Fibroblast of skin of scalp (primary cell): ENCODE measurements at places on chromosomes 1 and 21.
A peak's percentile ranks its signal among the peaks of the same experiment; 100 is the strongest.

DNA sequence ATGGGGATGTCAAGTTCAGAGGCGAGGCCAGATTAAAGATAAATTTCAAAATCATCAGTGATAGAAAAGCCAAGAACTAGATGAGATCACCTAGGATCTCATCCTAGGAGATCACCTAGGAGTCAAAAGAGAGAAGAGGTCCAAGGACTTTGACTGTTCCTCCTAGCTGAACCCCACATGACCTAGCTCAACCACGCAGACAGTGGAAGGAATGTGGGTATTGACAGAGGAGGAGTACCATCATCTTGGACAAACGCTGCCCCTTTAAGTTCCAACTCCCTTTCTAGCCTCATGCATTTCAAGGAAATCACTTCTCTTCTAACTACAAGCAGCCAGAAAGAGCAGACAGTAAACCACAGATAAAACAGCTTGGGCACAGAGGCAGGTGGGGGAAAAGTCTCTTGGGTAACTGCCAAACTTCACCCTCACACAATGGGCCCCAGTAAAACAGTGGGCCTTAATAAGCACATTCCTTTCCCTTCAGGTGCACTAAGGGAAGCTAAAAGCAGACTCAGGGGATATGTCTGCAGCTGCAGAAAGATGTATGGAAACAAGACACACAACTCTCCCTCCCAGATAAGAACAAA, 12.5 kb upstream of the FAM76A start:
- no peak for DNase-seq

- DNase-seq, result no peak
Observed at GRCh38 chr1:36149973-36150295, 648 bp upstream of the TRAPPC3 start.

- no peak for DNase-seq
Observed at GRCh38 chr1:109084563-109085517, 5.7 kb upstream of the TMEM167B start.

GRCh38 chr1:92458146-92458545, 28.6 kb downstream of the GFI1 start:
- DNase-seq, result no peak

GRCh38 chr1:4305526-4306301, 348.7 kb upstream of the AJAP1 start:
- DNase-seq, result peak; percentile 4

DNA sequence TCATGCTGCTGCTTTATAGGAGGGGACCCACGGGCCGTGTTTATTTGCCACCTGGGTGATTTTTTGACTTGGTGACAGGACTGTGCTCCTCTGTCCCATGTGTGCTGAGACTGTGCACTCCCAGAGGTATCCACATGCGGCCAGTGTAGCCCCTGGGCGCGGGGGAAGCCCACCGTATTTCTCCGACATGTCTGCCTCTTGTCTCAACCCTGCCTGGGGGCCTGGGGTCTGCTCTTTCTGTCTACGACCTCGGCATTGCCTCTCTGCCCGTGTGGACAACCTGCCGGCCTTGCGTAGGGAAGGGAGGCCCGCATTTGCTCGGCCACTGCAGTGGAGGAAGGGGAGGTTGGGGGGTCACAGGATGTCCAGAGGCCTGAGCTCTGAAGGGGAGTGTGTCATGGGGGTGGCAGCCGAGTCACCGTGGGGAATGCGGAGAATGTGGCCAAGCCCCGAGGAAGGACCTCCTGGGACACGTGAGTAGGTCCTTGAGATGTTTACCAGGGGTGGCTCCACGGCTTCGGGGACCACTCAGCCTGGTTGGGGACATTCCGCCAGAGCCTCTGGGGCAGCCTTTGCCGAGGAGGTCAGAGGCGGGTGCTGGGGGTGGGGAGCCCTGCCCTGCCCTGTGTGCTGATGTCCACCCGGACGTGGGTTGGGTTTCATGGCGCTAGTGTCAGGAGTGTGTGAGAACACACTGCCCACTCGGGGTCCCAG, 11.0 kb downstream of the PRKCZ start:
- DNase-seq, result no peak

DNA sequence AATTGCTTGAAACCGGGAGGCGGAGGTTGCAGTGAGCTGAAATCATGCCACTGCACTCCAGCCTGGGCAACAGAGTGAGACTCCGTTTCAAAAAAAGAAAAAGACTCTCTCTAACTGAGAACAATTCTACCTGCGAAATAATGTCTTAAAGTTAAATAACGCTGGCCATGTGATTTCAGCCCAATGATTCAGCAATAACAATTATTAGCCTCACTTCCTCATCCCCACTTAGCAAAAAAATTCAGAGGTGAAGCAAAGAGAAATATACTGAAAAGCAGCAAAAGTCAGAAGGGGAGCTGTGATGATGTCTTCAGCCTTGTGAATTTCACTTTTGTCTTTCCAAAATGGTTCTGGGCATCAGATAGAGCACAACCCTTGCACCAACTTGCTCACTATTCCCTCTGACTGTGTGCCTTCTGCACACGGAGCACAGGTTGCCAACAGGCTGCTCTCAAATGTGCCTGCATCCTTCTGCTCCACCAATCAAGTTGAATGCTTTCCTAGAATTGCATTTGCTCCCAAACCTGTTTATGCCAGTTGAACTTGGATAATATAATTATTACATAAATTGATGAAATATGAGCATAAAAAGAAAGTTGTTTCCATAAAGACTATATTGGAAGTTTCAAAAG, 79.8 kb upstream of the IPO9 start:
- no peak for DNase-seq

DNA sequence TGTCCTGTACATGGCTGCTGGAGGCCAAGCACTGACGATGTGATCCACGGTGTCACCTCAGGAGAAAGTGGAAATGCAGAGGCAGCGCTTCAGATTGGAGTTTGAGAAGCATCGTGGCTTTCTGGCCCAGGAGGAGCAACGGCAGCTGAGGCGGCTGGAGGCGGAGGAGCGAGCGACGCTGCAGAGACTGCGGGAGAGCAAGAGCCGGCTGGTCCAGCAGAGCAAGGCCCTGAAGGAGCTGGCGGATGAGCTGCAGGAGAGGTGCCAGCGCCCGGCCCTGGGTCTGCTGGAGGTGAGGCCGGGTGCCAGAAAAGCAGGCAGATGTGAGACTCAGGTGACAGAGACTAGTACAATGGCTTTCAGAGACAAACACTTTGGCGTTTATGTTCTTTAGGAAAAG, 7.7 kb downstream of the TRIM58 start:
- no peak for DNase-seq

GRCh38 chr1:201468844-201469644, at the start of gene PHLDA3:
Gene PHLDA3, minus strand, starts transcription at chr1:201469188. Its CDS starts 402 bp downstream, at chr1:201468786.
- DNase-seq, result peak; percentile 95

GRCh38 chr1:203311368-203312301, 6.3 kb downstream of the BTG2 start:
- DNase-seq, result no peak

- peak; percentile 92 for DNase-seq
Observed at GRCh38 chr1:173269490-173270230, 62.5 kb upstream of the TNFSF4 start.

- no peak for DNase-seq
Observed at GRCh38 chr1:15005116-15005515, 148.4 kb upstream of the TMEM51 start.

- no peak for DNase-seq
Observed at GRCh38 chr1:60262701-60263100, 189.1 kb upstream of the C1orf87 start.

- DNase-seq, result peak; percentile 79
Observed at GRCh38 chr1:103106426-103107341, 1.6 kb downstream of the COL11A1 start.

GRCh38 chr1:39701049-39701439, 9.8 kb upstream of the HPCAL4 start:
- peak; percentile 42 for DNase-seq

- DNase-seq, result no peak
Observed at GRCh38 chr1:183472488-183473216, at the start of gene SMG7. Gene SMG7, plus strand, starts transcription at chr1:183472499. Its CDS starts 122 bp downstream, at chr1:183472621.

DNA sequence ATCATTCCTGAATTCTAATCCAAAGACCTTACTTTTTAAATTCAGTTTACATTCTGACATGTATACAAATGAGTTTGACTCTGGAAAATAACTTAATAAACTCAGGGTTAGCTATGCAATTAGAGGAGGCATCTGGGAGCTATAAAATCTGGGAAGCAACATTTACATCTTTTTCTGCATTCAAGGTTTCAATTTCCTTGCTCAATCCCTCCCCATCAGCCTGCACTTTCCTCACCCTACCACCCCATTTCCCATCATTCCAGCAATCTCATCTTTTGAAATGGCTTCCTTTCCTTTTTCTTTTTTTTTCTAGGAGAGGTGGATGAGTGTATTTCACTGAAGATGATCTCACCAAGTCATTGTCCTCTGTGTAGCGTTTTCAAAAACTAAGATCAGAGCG, 65.3 kb upstream of the BEND5 start:
- no peak for DNase-seq

DNA sequence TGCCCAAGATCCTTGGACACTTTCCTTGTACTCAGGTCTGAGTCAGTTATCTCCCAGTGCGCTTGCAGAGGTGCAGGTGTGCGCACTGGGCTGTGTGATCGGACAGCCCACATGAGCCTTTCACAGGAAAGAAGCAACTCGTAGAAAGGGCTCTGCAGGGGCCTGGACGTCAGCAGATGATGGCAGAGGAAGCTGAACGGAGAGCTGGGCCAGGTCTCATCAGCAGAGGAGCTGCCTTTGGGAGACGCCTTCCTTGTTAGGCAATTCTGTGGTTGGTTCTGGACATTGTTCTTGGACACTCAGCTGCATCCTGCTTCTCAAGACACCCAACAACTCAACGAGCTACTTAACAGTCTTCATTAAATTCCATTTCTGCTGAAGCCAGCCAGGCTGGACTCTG, 7.5 kb upstream of the PROK1 start:
- DNase-seq, result no peak

- DNase-seq, result no peak
Observed at GRCh38 chr1:15080328-15081007, 73.1 kb upstream of the TMEM51 start.

DNA sequence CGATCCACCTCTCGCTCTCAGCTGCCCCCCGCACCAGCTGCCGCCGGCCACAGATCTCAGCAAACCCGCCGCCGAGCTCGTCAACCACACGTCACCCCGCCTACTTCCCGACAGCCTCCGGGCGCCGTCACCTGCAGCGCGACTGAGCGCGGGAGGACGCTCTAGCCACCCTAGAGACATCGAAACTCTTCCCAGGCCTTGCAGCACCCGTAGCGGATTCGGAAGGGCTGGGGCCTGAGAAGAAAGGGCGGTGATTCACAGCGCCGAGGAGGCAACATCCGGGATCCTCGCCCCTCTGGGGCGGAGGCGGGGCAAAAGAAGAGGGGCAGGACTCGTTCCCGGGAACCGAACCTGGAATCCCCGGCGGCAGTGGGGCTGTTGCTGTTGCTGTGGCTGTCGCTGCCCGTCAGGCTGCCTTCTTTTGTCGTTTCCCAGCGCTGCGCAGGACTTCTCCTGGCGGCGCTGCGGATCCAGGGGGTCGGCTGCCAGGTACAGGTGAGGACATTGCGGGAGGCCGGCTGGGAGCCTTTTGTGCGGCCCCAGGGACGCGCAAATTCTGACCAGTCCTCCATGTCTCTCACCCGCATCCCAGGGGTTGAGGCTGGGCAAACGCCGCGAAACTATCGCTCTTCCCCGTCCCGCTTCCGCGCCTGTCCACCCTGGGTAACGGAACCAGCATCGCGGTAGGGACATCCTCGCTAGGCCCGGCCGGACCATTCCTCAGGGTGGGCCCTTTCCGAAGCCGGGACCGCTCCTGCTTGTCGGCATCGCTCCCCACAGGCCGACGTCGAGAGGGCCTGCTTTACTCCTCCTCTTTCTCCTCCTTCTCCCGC, at the start of the genes RO60 and UCHL5:
Gene RO60 (plus strand): TSS at position 331 of the 833 bp plus-strand sequence. CDS start 9,443 bp downstream, outside the sequence.
Gene UCHL5 (minus strand): TSS at position 79 of the 833 bp plus-strand sequence. CDS start 100 bp downstream, outside the sequence.
- DNase-seq, result peak; percentile 99

- DNase-seq, result no peak
Observed at GRCh38 chr1:229726061-229726460, 100.0 kb downstream of the URB2 start.

GRCh38 chr21:20811702-20812101, 186.5 kb upstream of the NCAM2 start:
- DNase-seq, result no peak

- DNase-seq, result peak; percentile 58
Observed at GRCh38 chr1:68121536-68121935, 71.1 kb upstream of the DIRAS3 start.

- DNase-seq, result no peak
Observed at GRCh38 chr1:62529227-62529626, 68.1 kb upstream of the ANGPTL3 start.

- DNase-seq, result no peak
Observed at GRCh38 chr1:38093569-38094520, 47.3 kb upstream of the POU3F1 start.

- DNase-seq, result no peak
Observed at GRCh38 chr1:30110846-30111245, 612.5 kb downstream of the MATN1 start.

- DNase-seq, result no peak
Observed at GRCh38 chr1:169585181-169585580, 1.1 kb downstream of the F5 start.

- no peak for DNase-seq
Observed at GRCh38 chr1:37634992-37635902, 555 bp upstream of the RSPO1 start.

DNA sequence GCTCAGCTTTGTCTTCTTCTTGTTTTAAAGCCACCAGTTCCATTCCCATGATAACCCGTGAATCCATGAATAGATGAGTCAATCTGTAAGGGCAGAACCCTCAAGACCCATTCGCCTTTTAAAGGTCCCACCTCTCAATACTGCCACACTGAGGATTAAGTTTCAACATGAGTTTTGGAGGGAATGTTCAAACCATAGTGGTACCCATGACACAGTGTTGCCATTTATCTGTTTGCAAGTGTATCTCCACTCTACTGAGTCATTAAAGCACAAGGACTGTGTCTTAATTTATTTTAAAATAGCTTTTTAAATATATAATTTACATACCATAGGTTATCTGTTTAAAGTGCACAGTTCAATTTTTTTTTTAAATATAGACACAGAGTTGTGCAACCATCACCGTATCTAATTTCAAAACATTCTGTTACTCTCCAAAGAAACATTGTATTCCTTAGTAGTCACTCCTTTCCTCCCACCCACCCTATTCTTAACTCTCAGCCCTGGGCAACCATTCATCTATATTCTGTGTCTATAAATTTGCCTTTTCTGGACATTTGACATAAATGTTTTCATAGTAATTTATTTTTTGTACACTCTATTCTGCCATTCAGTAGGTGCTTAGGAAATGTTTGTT, 4.8 kb upstream of the IL24 start:
- peak; percentile 24 for DNase-seq

DNA sequence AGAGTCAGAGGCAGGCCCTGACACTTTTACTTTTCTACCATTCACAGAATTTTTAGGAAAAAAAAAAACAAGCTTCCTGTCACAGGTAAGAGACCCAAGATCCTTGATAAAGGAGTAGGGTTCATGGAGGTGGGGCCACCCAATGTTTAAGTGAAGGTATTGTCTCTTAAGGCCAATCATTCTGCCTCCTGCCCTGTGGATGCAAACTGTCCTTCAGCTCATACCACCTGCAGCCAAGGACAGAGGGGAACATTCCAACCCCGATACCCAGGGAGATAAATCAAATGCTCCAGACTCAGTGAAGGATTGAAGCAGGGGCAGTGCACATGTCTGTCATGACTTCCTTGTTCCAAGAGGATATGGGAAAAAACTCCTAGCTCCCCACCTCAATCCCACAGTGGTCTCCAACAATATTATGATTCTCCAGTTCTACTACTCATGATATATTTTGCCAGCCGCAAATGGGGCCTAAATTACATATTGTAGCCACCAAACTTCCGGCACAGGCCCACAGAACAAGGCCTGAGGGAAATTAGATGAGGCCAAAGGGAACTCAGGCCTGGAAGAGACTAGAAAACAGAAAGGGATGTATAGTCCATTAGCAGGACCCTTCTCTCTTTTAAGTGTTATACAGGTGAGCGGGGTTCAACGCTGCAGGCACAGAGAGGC, 59.5 kb downstream of the TRABD2B start:
- no peak for DNase-seq
